ENCODE measurements at places on chromosomes 12 and 14.

DNA sequence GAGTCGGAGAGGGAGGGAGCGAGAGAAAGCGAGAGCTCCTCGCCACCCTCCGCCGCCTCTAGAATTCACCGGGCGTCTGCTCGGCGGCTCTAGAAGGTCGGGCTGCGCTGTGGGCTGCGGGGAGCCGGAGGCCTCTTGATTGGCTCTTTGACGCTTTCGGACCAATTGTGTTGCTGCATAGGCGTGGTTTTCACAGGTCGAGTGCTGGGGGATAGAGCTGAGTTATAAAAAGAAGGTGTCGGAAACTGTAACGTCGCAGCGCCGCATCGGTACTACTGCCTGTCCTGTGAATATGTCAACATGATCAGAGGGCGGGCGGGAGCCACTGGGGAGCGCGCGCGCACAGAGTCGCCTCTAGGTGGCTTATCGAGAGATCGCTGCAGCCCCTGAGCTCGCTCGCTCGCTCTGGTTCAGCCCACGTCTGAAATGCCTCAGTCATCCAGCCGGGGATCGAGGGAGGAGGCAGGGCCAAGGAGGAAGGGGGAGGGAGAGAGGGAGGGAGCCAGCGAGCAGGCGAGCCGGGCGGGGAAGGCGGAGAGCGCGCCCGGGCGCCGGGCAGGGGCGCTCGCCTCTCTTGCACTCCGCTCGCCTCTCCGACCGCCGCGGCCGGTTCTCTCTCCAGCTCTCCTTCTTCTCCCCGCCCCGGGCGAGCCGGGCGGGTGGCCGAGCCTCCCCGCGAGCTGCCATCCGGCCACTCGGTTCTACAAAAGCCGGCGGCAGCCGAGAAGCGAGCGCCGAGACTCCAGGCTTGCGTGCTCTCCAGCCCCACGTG lies at the start of gene TBX3:
TSS of gene TBX3 (minus strand) at position 78 of the 772 bp plus-strand sequence. CDS start 975 bp downstream, outside the sequence.
- DNase-seq: peak; percentile 98

GRCh38 chr12:91211866-91212265 lies 29.2 kb upstream of the DCN start:
- no peak for DNase-seq

GRCh38 chr12:2498964-2499500 lies 295.7 kb upstream of the FKBP4 start:
- no peak for DNase-seq

DNA sequence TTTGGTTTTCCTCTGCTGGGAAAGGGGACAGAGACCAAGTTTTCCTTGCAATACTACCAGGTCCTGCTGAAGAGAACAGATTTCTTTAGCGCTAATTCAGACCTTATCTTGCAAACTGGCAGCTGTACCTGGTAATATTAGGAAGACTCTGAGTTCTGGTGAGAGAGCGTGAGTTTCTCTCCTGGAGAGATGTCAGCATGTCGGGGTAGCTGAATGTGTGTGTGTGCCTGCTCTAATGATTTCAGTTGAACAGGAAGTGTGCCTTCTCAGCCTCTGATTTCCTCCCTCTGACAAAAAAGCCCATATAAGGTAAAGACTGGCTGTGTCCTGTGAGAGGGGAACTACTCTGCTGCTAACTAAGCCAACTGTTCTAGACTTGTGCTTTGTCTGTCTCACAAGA lies 10.3 kb upstream of the ERP27 start:
- DNase-seq: peak; percentile 53

- no peak for DNase-seq
Observed at GRCh38 chr14:55316564-55316963, 45.3 kb downstream of the FBXO34 start.

- no peak for DNase-seq
Observed at GRCh38 chr12:94817695-94818075, 167.3 kb upstream of the TMCC3 start.

GRCh38 chr12:74259199-74259598 lies 278.4 kb upstream of the ATXN7L3B start:
- no peak for DNase-seq

- no peak for DNase-seq
Observed at GRCh38 chr12:109134186-109134917, 18.0 kb downstream of the ACACB start.

GRCh38 chr14:61537563-61538463 lies 157.5 kb upstream of the HIF1A start:
- DNase-seq: peak; percentile 62

GRCh38 chr14:36451310-36452065 lies 68.5 kb downstream of the NKX2-1 start:
- DNase-seq: no peak

GRCh38 chr14:49640540-49641417 lies 5.7 kb upstream of the DNAAF2 start:
- DNase-seq: no peak

DNA sequence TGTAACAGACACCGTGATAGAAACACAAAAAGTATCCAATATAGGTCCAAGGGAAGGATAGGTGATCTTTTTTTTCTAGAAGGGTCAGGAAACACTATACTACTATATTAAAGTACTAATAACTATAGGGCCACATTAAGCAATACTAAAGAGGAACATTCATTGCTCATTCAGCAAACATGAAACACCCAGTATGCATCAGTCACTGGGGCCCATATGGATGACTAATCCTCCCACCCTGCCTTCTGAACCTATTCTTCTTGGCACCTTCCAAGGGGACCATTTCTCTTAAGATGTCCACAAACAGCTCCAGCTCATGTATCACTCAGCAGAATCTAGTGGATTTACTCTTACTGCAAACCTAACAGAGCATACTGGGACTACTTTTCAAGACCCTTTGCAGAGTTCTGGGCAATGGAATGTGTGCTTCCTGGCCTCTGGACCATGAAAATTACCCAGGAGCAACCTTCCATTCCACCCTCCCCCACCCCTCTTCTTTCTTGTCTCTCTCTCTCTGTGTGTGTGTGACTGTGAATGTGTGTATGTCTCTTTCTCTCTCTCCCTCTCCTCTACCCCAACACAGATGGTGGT lies 187.9 kb downstream of the EPS8 start:
- DNase-seq: peak; percentile 70

GRCh38 chr12:9043766-9044165 lies 54.4 kb downstream of the KLRG1 start:
- no peak for DNase-seq

GRCh38 chr14:102197317-102197853 lies 57.7 kb downstream of the WDR20 start:
- DNase-seq: no peak

- no peak for DNase-seq
Observed at GRCh38 chr12:25101092-25101445, 93.9 kb downstream of the DNAI7 start.

DNA sequence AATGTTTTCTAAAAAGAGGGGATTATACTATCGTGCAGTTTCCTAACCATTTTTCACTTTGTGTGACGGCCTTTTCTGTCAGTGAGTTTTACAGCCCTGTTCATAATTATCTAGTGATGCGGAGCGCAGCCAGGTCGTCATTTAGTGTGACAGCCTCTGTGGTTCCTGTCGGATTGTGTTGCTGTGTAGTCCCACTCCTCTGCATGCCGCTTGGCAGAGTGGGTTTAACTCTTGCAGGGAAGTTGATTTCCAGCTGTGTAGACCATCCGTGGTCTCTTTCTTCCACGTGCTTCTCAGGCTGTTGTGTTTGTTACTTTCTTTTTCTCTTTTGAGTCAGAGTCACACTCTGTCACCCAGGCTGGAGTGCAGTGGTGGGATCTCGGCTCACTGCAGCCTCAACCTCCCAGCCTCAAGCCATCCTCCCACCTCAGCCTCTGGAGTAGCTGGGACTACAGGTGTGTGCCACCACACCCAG lies 8.6 kb downstream of the RAN start:
- DNase-seq: no peak

- no peak for DNase-seq
Observed at GRCh38 chr14:77148510-77149231, 7.1 kb upstream of the ZDHHC22 start.

DNA sequence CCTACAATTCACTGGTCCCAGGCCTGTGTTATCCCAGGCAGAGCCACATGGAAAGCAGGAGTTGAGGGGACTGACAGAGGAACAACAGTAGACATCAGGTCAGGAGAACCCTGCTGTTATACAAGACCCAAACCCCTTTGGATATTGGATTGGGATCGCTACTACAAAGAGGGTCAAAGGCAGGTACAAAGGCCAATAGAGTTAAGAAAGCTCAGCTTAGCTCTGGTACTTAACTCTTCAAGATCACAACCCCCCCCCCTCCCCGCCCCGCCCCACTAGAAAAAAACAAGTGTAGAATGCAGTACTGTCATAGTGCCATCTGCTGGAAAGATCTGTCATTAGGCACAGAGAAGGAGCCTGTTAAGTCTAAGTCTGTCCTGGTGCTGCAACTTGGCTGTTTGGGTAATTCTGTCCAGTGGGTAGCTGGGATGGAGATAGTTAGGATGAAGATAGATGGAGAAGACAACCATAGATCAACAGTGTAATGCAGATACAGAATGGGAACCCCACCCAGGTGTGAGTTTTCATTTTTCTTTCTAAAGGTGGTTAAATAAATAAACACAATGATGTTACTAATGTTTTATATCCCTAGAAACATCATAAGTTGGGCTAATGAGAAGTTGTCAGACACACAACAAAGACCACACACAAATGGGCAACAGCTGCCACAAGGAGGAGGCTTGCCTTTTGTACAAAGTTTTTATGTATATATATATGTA lies 17.2 kb downstream of the REM2 start:
- peak; percentile 65 for DNase-seq

- no peak for DNase-seq
Observed at GRCh38 chr12:120538281-120539156, 4.4 kb downstream of the RNF10 start.

- no peak for DNase-seq
Observed at GRCh38 chr14:71507681-71508080, 424.5 kb upstream of the RGS6 start.

DNA sequence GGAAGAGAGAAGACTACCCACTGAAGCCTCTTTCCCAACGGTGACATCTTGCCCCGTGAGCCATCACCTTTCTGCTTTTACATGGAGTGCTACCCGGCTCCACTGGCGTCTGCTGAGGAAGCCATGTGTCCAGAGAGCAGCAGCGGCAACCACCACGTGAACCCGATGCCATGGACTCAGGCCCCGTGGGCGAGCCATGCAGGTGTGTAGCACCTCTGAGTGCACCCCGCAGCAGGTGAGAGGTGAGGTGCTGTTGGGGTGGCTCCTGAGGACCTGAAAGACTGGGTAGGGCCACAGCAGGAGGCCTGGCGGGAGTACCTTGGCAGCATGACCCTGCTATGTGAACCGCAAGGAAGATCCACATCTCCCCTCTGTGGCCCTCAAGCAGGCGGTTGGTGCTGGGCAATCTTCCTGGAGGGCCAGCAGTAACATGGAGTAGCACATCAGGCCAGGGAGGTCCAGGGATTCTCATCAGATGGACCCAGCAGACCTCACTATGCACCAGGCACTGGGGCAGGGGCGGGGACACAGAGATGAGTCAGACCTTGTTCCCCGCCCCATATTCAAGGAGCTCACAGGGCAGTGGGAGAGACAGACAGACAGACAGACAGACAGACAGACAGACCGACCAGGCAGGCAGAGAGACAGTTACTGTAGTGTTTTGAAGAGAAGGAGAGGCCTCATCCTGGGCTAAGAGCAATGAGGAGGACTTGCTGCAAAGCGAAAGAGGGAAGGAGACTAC lies 129.6 kb downstream of the PAPOLA start:
- no peak for DNase-seq

GRCh38 chr12:101931498-101932326 lies 54.3 kb downstream of the DRAM1 start:
- no peak for DNase-seq

DNA sequence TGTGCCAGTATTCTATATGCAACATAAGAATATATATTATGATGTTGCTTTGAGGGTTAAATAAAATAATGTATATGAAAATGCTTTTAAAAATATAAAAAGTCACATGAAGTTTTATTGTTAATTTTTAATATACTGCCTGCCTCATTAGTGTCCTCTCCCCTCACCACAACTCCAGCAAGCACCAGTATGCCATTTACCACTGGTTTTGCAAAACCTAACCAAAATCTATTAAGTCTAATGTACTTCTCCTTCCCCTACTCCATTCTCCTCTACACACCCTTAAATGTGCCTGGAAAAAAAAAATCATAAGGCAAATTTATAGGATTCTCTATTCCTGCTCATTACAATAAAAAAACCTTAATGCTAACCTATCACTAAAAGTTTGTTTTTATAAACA lies 24.0 kb upstream of the GNG2 start:
- DNase-seq: no peak

- no peak for DNase-seq
Observed at GRCh38 chr14:54001189-54001878, 44.7 kb upstream of the BMP4 start.

GRCh38 chr12:52539083-52539820 lies 13.7 kb downstream of the KRT71 start:
- peak; percentile 16 for DNase-seq

GRCh38 chr14:35385042-35385839 lies 19.3 kb downstream of the NFKBIA start:
- DNase-seq: peak; percentile 89

DNA sequence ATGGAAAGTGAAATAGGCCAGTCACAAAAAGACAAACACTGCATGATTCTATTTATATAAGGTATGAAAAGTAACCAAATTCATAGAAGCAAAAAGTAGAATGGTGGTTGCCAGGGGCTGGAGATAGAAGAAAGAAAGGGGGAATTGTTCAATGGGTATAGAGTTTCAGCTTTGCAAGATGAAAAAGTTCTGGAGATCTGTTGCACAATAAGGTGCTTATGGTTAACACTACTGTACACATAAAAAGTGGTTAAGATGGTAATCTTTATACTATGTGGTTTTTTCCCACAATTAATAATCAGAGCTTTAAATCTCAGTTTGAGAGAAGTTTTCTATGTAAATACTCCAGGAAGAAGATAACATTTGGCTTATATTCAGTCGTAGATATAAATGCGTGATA lies 73.4 kb downstream of the SLC38A4 start:
- no peak for DNase-seq

DNA sequence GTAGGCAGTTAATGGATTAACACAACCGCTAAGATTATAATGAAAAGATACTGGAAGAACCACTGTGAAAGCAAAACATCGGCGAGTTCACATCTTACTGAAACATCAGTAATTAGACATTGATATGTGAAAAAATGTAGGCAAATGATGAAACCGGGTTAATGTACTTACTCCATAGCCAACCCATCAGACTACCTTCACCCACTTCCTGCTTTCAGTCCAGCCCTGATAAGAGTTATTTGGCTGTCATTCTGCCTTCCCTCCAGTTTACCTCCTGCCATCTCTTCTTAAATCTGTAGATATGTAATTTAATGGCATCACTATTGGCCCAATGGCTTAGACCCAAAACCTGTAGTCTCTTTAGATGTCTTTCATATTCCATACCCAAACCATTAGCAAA lies 46.0 kb upstream of the LGR5 start:
- DNase-seq: no peak

- DNase-seq: no peak
Observed at GRCh38 chr12:127797918-127798317, 469.1 kb upstream of the TMEM132C start.

All from stromal cell of bone marrow (primary cell).